CD4-positive, alpha-beta T cell treated with Interleukin-12 subunit alpha and Interleukin-12 subunit beta, for 1 hour (primary cell): ENCODE measurements at places on chromosomes 6 and 20.

- no peak for DNase-seq
Measured at GRCh38 chr6:33661106-33661838, 40.1 kb downstream of the ITPR3 start.

DNA sequence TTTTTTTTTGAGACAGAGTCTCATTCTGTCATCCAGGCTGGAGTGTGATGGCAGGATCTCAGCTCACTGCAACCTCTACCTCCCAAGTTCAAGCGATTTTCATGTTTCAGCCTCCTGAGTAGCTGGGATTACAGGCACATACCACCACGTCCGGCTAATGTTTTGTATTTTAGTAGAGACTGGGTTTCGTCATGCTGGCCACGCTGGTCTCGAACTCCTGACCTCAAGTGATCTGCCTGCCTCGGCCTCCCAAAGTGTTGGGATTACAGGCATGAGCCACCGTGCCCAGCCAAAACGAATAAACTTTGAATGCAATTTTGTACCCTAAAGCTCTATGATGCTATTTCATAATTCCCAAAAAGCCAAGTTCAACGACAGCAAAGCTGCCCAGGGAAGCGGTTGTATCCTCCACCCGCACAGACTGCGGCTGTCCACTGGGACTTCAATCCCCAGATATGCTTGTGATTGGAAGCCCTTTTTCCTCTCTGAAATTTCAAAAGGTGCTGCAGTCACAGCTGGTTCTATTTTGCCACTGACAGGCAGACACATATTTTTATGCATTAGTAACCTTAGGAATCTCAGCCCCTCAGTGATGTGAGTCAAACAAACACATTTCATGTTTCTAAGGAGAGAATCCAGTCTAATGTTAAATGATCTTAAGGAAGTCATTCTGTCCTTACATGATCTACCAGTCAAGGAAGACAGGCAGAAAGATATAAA, 8.7 kb upstream of the RAMACL start:
- DNase-seq, result no peak

- no peak for DNase-seq
Measured at GRCh38 chr6:73956305-73956704, 260.3 kb downstream of the CD109 start.

- no peak for DNase-seq
Measured at GRCh38 chr20:61755971-61756845, 309.5 kb downstream of the TAF4 start.

DNA sequence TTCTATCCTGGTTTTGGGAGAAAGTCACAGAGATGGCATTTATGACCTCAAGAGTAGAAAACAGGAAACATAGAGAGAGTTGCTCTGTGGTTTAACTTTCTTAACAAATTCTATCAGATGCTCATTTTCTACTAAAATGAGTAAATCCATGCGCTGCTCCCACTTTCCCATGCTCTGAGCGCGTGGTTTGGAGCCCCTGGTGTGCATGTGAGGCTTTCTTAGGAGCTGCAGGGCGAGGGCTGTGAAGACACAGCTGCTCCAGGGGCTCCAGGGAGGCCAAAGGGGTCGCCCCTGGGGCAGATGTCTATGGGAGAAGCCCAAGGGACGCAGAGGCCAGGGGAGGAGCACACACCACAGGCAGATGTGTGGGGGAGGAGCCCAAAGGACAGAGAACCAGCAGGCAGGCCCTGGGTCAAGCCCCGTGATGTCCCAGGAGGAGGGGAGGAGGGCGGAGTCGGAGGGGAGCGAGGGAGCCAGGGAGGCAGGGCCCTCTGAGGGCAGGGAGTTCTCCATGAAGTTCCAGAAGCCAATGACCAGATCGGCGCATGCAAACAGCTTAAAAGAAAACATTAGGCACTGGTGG, 122.9 kb downstream of the IRF4 start:
- DNase-seq, result no peak

- no peak for DNase-seq
Measured at GRCh38 chr20:4633780-4634179, 87.9 kb upstream of the PRND start.

GRCh38 chr20:48740292-48740649, 87.5 kb downstream of the PREX1 start:
- no peak for DNase-seq
